ENCODE measurements at places on chromosomes 16 and 17. TPM values are rescaled to one million over a fixed set of nuclear protein-coding genes. Genes with fewer than 3 reads are reported as not detected.

The KCNAB3 gene
- 2.3 TPM for total RNA-seq

The TUBB3 gene
- 275 TPM for total RNA-seq

The WNK4 gene
- total RNA-seq: 1.2 TPM

The MC1R gene
- total RNA-seq: 2.0 TPM

The FKBP10 gene
- 173 TPM for total RNA-seq

The TMED6 gene
- total RNA-seq: not detected

DNA sequence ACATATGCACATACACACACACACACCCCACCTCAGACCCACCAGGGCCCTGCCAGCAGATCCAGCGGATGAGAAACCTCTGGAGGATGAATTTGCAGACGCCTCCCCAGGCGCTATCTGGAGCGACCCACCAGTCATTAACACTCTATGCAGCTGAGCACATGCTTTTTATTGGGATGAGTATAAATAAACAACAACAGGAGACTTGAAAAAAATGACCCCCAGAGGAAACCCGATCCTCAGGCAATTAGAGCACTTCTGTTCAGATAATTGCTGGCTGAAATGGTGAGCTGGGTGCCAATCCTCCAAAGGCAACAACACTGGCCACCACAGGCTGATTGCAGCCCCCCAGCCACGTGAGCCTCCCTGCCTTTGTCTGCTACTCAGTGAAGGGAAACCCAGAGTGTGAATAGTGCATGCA, 32.9 kb downstream of the DYNLRB2 start:
- no peaks in the 10 kb centered on the region for H3K27me3 ChIP-seq
- H3K27ac ChIP-seq: no peak overlapping the region
- no peak overlapping the region for H3K4me3 ChIP-seq

DNA sequence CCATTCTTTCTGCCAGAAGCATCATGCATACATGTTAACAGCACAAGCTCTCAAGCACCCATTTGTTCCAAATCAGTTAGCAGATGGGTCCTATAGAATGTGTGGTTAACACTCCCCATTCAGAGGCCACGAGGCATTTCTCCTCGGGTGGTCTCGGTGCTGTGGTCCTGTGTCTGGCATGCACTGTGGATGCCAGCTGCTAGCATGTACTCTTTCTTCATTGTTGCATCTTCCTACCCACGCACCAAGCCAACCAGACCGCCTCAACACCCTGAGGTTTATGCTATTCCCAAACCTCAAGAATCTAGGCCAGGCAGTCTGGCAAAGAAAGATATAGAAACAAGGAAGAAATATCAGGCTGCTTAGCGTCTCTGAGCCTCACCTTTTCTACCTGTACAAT, 27.8 kb upstream of the MRTFB start:
- H3K27ac ChIP-seq: no peak overlapping the region
- no peak overlapping the region for H3K4me3 ChIP-seq
- no peaks in the 10 kb centered on the region for H3K36me3 ChIP-seq
- DNase-seq: no peak
- no peaks in the 10 kb centered on the region for H3K4me1 ChIP-seq
- no peaks in the 10 kb centered on the region for H3K27me3 ChIP-seq

DNA sequence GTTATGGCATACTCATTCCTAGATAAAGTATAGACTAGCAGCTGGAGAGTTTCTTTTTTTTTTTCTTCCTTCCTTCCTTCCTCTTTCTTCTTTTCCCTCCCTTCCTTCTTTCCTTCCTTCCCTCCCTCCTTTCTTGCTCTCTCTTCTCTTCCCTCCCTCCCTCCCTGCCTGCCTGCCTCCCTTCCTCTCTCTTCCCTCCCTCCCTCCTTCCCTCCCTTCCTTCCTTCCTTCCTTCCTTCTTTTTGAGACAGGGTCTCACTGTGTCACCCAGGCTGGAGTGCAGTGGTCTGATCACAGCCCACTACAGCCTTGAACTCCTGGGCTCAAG, 7.0 kb upstream of the SNTB2 start:
- no peak overlapping the region for H3K4me3 ChIP-seq
- no peak for DNase-seq
- H3K27me3 ChIP-seq: no peaks in the 10 kb centered on the region
- H3K27ac ChIP-seq: no peak overlapping the region

- H3K27ac ChIP-seq: no peak overlapping the region
- H3K4me1 ChIP-seq: no peaks in the 10 kb centered on the region
- no peak overlapping the region for H3K4me3 ChIP-seq
- DNase-seq: no peak
- H3K27me3 ChIP-seq: no peaks in the 10 kb centered on the region
- H3K36me3 ChIP-seq: peaks cover 7% of the 10 kb centered on the region
Observed at GRCh38 chr17:60188759-60189158, 39.0 kb downstream of the CA4 start.
